ENCODE measurements at places on chromosomes 2 and 18.

DNA sequence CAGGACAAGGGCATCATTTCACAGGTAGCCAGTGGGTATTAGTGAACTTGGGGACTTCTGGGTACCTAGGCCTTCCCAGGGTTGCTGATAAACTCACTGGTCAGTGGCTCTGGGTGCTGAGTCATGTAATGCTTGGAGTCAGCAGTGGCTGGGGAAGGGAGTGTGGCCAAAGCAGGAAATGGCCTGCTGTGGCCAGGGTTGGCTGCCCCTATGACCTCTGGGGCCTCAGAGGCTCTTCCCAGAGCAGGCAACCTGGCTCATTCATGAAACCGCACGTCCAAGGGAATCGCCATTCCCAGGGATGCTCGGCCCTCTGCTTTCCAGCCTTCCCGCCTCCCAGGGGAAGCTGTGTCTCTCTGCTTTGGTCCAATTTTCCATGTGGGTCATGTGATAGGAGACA is 294.9 kb downstream of the DYSF start:
- peaks cover 5% of the 10 kb centered on the region for H3K4me1 ChIP-seq
- H3K36me3 ChIP-seq, result no peaks in the 10 kb centered on the region
- peak overlapping the region; percentile 85 for H3K27ac ChIP-seq
- H3K4me3 ChIP-seq, result no peak overlapping the region

DNA sequence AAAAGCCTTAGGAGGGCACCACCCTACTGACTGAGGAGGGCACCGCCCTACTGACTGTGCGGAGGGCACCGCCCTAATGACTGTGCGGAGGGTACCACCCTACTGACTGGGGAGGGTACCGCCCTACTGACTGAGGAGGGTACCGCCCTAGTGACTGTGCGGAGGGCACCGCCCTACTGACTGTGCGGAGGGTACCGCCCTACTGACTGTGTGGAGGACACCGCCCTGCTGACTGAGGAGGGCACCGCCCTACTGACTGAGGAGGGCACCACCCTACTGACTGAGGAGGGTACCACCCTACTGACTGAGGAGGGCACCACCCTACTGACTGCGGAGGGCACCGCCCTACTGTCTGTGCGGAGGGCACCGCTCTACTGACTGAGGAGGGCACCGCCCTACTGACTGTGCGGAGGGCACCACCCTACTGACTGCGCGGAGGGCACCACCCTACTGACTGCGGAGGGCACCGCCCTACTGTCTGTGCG is 150.2 kb upstream of the NFATC1 start:
- no peaks in the 10 kb centered on the region for H3K4me1 ChIP-seq
- H3K36me3 ChIP-seq, result no peaks in the 10 kb centered on the region
- no peak overlapping the region for H3K27ac ChIP-seq
- H3K4me3 ChIP-seq, result peak overlapping the region; percentile 8

DNA sequence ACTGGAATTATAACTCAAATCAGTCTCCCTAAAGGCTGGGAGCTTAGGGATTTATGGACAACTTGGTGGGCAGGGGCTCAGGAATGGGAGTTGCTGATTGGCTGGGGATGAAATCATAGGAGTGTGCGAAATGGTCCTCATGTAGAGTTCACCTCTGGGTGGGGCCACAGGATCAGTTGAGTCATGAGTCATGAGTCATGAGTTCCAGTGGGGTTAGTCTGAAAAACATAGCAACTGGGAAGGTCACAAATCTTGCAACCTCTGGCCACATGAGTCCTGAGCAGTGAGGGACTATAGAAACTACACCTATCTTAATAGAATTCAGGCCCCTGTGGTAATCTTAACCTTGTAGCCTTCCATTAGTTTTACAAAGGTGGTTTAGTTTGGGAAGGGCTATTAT is 383.3 kb downstream of the RBM43 start:
- no peaks in the 10 kb centered on the region for H3K4me1 ChIP-seq
- no peaks in the 10 kb centered on the region for H3K27me3 ChIP-seq
- no peak overlapping the region for H3K4me3 ChIP-seq
- DNase-seq, result no peak
- H3K36me3 ChIP-seq, result no peaks in the 10 kb centered on the region

DNA sequence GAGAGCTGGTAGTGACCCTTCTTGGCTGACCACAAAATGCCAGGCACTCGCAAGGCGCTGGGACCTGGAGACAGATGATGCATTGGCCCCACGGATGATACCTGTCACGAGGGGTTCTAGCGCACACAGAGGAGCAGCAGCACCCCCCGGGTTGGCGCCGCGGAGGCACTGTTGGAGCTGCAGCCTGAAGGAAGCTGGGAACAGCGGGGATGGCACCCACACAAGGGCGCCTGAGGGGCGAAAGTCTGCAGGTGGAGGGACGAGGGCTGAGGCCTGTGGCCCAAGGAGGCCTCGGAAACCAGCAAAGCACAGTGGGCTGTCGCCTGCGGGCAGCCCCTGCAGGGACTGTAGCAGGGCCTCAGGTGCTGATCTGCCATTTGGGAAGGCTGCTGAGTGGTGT is 33.6 kb downstream of the FAM228A start:
- H3K4me3 ChIP-seq, result no peak overlapping the region
- no peaks in the 10 kb centered on the region for H3K27me3 ChIP-seq
- H3K4me1 ChIP-seq, result no peaks in the 10 kb centered on the region
- no peak for DNase-seq
- H3K27ac ChIP-seq, result no peak overlapping the region

DNA sequence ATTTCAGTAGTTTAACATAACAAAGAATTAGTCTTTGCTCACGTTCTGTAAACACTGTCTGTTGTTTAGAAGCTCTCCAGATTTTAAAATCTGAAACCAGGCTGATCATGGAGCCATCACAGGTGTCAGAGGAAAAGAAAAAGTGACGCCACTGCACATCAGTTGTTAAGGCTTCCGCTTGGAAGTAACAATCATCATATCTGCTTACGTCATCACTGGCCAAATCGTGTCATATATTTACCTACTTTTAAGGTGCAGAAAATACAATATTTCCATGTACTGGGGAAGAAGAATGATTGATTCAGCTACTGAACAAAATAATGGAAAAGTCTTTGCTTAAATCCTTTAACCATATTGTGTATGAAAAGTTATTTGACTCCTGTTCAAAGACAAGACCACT is 382.6 kb upstream of the MC4R start:
- DNase-seq, result no peak
- H3K4me1 ChIP-seq, result no peaks in the 10 kb centered on the region
- H3K36me3 ChIP-seq, result no peaks in the 10 kb centered on the region
- H3K27ac ChIP-seq, result no peak overlapping the region
- H3K27me3 ChIP-seq, result no peaks in the 10 kb centered on the region

GRCh38 chr2:99867770-99868169 is 274.6 kb downstream of the AFF3 start:
- H3K4me1 ChIP-seq, result no peaks in the 10 kb centered on the region
- no peak for DNase-seq
- no peak overlapping the region for H3K27ac ChIP-seq
- H3K4me3 ChIP-seq, result no peak overlapping the region
- H3K27me3 ChIP-seq, result no peaks in the 10 kb centered on the region
- H3K36me3 ChIP-seq, result no peaks in the 10 kb centered on the region

GRCh38 chr18:63878343-63878742 is 9.2 kb upstream of the SERPINB2 start:
- H3K36me3 ChIP-seq, result no peaks in the 10 kb centered on the region
- DNase-seq, result no peak

- peaks cover 13% of the 10 kb centered on the region for H3K4me1 ChIP-seq
- no peaks in the 10 kb centered on the region for H3K36me3 ChIP-seq
- H3K27ac ChIP-seq, result peak overlapping the region; percentile 78
- no peak for DNase-seq
- H3K4me3 ChIP-seq, result no peak overlapping the region
Measured at GRCh38 chr2:26724784-26725520, 32.4 kb downstream of the KCNK3 start.

- H3K27ac ChIP-seq, result peak overlapping the region; percentile 27
- H3K36me3 ChIP-seq, result no peaks in the 10 kb centered on the region
- H3K4me1 ChIP-seq, result peaks cover 3% of the 10 kb centered on the region
- no peaks in the 10 kb centered on the region for H3K27me3 ChIP-seq
Measured at GRCh38 chr18:32386471-32386870, 84.2 kb downstream of the GAREM1 start.

GRCh38 chr2:170229744-170230143 is 51.8 kb downstream of the MYO3B start:
- no peak overlapping the region for H3K4me3 ChIP-seq
- no peaks in the 10 kb centered on the region for H3K27me3 ChIP-seq
- no peaks in the 10 kb centered on the region for H3K36me3 ChIP-seq
- no peak overlapping the region for H3K27ac ChIP-seq
- H3K4me1 ChIP-seq, result no peaks in the 10 kb centered on the region

DNA sequence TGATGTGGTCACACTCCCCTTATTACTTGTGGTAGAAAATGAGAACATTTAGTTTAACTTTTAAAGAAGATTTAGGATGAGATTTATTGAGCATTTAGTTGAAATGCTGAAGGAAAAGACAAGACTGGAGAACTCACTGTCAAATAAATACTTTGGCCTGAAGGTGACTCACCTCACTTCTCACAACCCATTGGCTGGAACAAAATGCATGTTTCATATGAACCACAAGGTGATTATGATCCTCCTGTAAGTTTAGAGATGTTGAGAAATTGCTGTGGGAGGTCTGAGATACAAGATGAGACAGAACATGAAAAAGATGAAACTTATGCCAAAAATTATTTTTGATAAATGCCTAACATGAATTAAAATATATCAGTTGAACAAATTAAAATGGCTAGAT is 1004.5 kb downstream of the SOCS6 start:
- DNase-seq, result no peak
- no peaks in the 10 kb centered on the region for H3K36me3 ChIP-seq
- no peak overlapping the region for H3K27ac ChIP-seq
- H3K27me3 ChIP-seq, result no peaks in the 10 kb centered on the region
- H3K4me1 ChIP-seq, result no peaks in the 10 kb centered on the region
- H3K4me3 ChIP-seq, result no peak overlapping the region

All from breast epithelium (tissue), 4 donors.